Amniotic stem cell (primary cell): ENCODE measurements at places on chromosomes 13 and 19.

DNA sequence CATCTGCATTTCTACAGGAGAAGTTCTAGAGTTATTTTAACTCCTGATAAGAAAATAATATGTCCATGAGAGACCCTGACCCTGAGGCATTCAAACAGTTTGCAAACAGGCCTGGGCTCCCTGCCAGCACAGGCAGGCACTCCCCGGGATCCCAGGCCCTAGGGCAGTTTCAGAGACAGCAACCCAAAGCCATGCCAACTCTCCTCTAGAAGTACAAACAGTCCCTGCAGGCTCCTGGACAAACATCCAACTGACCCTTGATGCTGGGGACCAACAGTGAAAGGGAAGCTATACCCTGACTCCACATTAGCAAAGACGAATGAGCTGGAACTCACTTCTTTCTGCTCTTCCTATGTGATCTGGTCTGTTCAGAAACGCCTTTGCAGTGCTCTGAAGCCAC is 44.8 kb downstream of the CCDC70 start:
- no peak for DNase-seq

GRCh38 chr19:33302974-33303790 is 848 bp upstream of the CEBPA start:
- no peak for DNase-seq

DNA sequence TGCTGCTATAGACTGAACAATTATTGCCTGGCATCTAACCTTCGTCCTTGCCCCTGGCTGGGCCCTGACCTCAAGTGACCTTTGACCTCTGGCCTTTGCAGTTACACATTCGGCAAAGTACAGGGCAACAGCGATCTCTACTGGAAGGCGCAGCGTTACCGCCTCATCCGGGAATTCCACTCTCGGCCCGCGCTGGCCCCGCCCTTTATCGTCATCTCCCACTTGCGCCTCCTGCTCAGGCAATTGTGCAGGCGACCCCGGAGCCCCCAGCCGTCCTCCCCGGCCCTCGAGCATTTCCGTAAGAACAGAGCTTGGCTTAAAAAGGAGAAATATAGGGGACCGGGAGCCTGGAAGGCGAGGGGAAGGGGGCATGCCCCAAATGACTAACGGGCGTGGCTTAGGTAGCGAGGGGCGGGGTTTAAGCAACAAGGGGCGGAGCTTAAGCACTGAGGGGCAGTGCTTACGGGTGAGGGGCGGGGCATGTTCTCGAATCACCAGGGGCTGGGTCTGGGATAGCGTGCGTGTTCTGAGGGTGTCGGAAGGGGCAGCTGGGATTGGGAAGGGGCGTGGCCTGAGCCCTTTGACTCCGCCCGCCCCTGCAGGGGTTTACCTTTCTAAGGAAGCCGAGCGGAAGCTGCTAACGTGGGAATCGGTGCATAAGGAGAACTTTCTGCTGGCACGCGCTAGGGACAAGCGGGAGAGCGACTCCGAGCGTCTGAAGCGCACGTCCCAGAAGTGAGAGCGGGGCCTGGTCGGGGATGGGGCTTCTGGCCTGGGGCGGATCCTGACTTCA is 52.7 kb downstream of the TRPM4 start:
- no peak for DNase-seq

- DNase-seq: no peak
Measured at GRCh38 chr19:12331211-12331941, 2.1 kb downstream of the ZNF563 start.

- no peak for DNase-seq
Measured at GRCh38 chr13:43441464-43441863, 345.3 kb downstream of the ENOX1 start.

DNA sequence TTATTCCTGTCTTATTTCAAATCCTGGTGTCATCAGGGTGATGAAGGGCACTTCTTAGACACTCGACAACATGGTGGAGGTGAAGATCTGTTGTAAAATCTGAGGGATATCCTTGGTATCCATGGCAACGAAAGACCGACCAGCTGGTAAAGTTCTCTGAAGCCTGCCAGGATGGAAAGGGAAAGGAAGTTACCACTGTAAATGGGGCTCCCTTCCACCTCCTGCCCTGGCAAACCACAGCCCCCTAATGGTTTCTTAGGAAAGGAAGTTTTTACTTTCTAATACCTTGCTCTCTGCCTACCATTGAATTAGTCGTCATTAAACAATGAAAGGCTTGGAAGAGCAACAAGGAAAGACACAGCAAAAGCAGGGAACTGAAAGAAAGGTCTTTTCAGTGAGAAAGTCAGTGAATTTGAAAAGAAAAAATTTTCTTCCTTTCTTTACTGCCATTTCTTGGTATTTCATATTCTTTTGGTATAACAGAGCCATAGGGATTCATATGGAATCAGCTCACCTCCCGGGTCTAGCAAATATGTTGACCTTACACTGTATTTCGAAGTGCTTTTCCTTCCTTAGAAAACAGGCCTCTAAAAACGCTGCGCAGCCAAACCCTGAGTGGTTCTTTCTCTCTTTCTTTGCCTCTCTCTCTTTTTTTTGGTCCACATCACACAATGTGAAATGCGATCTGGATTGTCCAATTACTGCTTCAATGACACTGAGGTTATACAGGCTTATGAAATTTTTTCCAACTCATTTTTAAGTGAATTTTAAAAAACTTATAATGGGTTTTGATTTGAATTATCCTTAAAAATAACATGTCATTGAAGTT is 111.0 kb downstream of the RGCC start:
- no peak for DNase-seq

- DNase-seq: no peak
Measured at GRCh38 chr13:23160638-23161480, 19.9 kb upstream of the SGCG start.

DNA sequence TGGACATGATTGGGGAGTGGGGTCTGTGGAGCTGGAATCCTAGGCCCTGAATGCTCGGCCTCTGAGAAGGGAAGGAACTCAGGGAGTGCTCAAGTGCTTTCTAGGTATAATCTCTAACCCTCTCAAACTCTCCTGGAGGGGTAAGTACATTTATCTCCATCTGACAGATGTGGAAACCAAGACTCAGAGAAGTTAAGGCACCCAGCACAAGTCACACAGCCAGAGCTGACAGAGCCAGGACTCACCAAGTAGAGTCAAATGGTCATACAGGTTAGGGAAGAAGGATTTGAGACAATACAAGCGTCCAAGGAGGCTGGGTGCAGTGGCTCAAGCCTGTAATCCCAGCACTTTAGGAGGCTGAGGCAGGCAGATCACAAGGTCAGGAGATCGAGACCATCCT is 12.9 kb upstream of the LYPD3 start:
- no peak for DNase-seq

- DNase-seq: no peak
Measured at GRCh38 chr19:4933528-4933927, 24.2 kb downstream of the UHRF1 start.

DNA sequence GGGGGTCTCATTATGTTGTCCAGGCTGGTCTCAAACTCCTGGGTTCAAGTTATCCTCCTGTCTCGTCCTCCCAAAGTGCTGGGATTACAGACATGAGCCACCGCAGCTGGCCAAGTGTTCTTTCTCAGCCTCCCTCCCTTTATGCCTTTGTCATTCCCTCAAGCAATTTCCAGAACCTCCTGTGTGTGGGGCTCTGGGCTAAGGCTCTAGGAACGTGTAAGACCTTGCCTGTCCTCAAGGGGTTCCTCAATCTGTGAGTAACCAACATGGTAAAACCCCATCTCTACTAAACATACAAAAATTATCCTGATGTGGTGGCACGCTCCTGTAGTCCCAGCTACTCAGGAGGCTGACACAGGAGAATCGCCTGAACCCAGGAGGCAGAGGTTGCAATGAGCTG is 15.5 kb upstream of the SPACA4 start:
- no peak for DNase-seq

- DNase-seq: no peak
Measured at GRCh38 chr19:27750391-27751043, 1462.4 kb downstream of the UQCRFS1 start.

DNA sequence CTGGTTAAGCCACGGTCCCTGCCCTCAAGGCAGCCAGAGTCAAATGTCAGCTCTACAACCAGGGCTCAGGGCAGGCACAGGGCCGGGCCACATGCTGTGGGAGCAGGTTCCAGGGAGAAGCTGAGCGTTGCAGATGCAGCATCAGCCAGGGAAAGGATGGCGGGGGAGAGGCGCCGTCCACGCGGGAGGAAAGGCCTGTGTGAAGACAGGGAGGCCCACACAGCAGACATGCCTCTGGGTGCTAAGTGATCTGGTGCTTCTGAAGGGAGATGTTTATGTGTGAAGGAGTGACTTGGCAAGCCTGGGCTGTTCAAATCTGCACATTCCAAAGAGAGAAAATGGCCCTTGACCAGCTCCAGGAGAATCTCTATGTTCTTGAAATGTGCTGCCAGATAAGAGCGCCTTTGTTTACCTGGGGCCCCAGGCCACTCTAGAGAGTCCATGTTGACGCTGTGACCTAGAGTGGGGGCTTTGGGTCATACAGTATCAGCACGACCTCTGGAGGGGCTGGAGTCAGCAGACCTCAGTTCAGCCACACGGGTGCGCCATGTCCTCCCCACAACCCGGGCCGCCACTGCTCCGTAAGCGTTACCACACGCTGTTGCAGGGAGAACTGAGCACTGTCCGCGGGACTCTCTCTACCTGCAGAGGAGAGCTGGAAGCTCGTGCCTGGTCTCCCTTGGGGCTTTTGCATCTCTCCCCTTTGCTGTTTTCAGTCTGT is 15.9 kb upstream of the ATF5 start:
- DNase-seq: no peak

GRCh38 chr19:13848798-13849676 is 27.9 kb upstream of the NANOS3 start:
- DNase-seq: no peak

DNA sequence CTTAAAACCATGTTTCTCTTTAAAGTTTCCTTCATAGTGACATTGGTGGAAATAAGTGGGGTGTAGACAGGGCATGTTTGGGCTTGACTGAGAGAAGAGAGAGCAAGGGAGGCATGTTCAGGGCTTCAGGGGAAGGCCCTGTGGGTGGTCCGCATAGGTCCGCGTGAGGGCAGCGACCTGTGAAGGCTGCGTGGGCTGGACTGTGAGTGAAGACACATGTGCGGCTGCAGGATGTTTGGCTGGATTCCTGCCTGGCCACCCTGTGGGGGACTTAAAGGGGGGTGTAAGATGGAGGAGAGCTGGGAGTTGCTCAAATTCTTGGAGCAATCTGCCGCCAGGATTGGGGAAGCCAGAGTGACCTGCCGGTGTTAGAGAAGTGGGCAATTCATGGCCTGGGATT is 23.8 kb upstream of the KLF12 start:
- no peak for DNase-seq

DNA sequence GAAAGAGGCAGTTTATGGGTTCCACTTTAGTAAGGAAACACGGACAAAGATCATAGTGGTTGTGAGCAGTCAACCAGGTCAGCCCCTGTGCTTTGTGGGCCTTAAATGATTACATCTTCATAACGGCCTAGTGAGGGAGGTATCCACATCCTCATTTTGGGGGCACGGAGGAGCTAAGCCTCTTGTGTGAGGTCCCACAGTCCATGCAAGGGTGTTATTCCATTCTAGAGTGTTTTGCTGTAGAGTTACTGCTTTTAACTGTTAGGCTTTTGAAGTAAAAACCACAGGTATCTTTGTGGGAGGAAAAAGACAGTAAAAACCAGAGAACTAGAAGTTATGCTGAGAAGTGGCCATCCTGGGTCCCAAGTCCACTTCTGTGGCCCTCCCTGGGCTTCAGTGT is 4.0 kb downstream of the NOP53 start:
- DNase-seq: no peak

- DNase-seq: no peak
Measured at GRCh38 chr13:48235341-48236135, 2.5 kb downstream of the ITM2B start.
